ENCODE measurements at places on chromosomes 6 and 20.

DNA sequence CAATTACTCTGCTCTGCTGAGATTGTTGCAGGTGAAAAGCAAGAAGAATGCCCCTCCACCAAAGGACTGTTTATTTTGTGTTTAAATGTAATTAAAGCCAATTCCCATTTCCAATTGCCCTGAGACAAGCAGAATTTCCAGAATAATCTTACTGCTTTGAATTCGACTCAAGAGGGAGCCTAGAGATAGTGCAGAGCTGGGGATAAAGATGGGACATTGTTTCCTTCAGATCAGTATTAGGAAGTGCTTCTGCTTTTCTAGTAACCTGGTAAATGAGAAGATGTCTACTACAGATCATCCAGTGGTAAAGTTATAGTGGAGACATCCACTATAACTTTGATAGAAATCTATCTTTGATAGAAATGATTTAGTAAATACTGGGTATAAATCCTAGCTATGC is 326.9 kb downstream of the UBE3D start:
- DNase-seq: no peak

GRCh38 chr6:65505736-65506135 is 201.3 kb downstream of the EYS start:
- no peak for DNase-seq

- peak; percentile 56 for DNase-seq
Measured at GRCh38 chr20:49713753-49714712, at the start of gene B4GALT5. Gene B4GALT5 (minus strand): TSS chr20:49713878. CDS start chr20:49713690, 188 bp downstream.

GRCh38 chr20:58342104-58342945 is 32.8 kb downstream of the RAB22A start:
- DNase-seq: no peak

DNA sequence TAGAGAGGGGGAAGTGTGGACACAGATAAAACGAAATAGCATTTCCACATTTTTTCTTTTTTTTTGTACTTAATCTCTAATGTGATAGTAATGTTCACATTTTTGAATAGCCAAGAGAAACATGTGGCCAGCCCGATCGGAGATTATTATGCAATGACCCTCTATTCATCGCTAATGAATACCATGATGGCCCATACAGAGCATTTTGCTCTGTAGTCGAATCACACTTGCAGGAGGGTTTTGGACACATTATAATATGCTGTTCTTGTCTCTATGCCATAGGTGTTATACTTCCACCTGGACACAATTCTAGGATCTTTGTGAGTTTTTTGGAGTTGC is 60.1 kb downstream of the MTHFD1L start:
- DNase-seq: no peak

- peak; percentile 67 for DNase-seq
Measured at GRCh38 chr6:14857501-14857900, 388.4 kb upstream of the JARID2 start.

DNA sequence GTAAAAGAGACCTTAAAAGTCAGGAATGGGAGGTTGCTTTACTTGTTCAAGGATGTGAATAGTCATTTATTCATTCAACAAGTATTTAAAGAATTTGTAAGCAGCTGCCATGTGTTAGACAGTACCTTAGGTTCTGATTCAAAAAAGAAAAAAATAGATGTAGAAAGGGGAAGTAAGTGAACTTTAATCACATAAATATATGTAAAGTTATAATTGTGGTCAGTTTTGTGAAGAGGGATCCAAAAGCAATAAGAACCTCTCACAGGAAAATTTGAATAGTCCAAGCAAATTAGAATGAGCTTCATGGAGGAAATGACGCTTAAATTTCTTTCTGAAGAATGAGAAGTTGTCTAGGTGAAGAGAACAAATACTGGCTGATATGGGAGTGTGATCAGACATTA is 596.1 kb upstream of the CITED2 start:
- no peak for DNase-seq

DNA sequence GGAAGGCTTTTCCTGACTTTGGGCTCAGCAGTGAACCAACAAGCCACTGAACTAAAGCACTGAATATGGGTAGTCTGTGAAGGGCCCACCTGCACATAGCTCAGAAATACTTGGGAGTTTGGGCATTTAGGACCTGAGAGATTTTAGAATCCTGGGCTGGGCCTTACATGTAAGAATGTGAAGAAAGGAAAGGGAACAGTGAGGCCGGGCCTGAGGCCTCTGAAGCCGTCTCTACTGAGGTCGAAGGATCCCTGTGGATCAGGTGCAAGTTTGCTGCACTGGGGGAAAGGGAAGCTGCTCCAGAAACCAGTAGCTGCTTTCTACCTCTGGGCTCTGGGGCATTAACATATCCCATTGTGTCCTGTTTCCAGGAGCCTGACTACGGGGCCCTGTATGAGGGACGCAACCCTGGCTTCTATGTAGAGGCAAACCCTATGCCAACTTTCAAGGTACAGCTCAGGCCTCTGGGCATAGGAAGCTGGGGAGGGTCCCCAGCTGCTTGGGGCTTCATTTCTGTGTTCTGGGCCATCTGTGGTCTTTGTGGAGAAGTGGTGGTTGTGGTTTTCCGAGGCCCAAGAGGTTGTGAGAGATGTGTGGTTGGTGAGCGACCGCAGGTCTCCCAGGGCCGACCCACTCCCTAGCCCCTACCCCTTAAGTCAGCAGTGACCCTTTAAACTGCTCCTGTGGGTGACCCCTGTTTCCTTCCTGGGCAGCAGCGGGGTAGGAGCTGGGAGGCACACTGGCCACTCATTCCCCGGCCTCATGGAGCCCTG is 30.3 kb downstream of the PLCG1 start:
- DNase-seq: no peak

GRCh38 chr20:32448306-32449056 is 90.3 kb downstream of the ASXL1 start:
- no peak for DNase-seq

DNA sequence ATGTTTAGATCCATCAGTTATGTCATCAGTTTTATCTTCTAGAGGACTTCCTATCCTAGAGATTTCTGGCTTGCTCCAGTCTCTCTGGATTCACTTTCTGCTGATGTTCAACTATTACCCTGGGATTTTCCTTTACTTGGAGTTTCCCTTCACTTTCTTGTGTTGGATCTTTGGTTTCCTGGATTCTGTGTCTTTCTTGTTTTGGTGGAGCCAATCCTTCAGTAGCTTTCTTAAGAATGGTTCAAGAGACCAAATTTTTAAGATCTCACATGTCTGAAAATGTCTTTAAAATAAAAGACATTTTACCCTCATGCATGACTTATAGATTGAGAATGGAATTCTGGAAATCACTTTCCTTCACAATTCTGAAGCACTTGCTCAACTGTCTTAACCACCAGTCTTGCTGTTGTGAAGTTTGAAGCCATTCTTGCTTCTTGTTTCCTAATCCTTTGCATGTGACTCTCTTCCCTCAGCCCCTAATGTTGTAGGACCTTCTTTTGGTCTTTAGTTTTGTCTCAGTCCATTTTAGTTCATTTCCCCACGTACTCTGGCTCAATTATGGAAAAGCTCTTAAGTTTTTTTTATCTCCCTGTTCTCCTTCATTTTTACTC is 87.9 kb downstream of the ARID1B start:
- DNase-seq: no peak

DNA sequence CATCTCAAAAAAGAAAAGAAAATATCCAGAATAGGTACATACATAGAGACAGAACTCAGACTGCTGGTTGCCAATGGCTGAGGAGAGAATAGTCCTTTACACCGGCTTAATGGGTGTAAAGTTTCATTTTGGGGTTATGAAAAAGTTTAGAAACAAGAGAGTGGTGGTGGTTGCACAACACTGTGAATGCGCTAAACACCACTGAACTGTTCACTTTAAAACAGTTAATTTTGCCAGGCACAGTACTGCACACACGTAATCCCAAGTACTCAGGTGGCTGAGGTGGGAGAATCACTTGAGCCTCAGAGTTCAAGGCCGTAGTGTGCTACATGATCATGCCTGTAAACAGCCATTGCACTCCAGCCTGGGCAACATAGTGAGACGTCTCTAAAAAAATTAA is 7.6 kb downstream of the ILRUN start:
- DNase-seq: no peak

DNA sequence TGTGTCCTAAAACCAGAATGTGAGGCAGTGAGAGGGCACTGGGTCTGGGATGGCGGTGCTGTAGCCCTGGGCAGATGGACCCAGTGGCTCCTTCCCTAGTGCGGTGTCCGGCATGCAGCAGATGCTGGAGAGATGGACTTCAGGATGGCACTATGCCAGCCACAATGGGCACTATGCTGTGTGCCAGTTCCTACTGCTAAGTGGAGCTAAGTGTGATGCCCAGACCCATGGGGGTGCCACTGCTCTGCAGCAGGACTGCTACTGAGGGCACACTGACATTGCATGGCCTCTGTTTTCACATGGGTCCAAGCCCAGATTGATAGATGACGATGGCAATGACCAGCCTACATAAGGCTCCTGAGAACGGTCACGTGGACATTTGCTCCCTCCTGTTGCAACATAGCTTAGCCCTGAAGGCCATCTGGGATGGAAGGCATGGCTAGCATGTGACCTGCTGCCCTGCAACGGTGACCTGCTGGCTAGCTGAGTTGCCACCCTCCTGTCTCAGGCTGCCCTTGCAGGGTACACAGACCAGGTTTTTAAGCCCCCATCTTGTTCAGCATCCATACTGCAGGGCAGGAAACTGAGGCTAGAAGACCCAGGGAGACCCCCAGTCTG is 31.3 kb upstream of the KCNK16 start:
- no peak for DNase-seq

DNA sequence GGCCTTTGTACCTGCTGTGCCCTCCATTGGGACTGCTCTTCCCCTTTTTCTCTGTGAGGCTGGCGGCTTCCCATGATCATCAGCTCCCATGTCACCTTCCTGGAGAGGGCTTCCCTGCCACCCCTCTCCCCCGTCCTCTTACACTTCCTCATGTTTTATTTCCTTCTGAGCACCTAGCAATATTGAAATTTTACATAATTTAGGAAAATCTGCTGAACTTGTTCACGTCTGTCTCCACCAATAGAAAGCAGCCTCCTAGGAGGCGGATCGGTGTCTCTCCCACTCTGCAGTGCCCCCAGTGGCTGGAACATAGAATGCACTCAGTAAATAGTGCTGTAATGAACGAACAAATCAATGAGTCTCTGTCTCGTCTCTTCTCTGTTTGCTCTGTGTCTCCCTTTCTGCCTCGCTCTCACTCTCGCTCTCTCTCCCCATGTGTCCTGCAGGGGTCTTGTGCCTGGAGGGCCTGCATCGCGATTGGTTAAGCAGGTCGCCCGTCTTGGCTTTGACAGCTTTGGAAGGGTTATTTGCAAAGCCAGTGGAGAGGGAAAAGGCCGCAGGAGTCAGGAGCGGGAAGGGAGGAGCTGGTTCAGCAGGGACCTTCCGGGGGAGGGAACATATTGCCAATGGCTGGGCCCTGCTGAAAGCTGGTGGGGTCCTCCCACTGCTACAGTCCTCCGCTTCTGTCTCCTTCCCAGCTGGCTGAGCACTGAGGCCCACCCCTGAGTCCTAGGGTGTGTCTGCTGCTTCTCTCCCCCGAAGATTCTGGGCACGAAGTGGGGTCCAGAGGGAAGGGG is 12.1 kb upstream of the OCSTAMP start:
- DNase-seq: peak; percentile 30

- DNase-seq: no peak
Measured at GRCh38 chr20:53901064-53901463, 169.3 kb downstream of the BCAS1 start.

GRCh38 chr6:161772176-161772575 is 498.3 kb upstream of the AGPAT4 start:
- DNase-seq: no peak

DNA sequence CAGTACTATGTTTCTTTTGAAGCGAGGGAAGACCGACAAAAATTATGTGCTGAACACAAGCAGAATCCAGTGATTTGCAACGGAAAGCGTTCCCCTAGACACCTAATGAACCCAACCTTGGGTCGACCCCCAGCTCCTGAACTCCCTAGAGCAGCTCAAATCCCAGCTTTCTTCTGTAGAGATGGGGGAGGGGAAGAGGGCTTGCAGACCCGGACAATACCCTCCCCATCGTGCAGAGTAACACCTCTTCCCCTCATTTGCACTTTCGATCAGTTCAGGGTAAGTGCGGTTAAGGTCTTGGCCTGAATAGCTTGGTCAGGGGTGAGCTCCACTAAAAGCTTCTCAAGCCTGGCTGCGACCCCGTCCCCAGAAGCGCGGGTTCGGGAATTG is 404 bp downstream of the CEP162 start:
- no peak for DNase-seq

All from stimulated activated naive CD4-positive, alpha-beta T cell treated with Interleukin-2 at 50 U/mL for 16 hours (primary cell).